ENCODE measurements at places on chromosomes 2 and 18.

DNA sequence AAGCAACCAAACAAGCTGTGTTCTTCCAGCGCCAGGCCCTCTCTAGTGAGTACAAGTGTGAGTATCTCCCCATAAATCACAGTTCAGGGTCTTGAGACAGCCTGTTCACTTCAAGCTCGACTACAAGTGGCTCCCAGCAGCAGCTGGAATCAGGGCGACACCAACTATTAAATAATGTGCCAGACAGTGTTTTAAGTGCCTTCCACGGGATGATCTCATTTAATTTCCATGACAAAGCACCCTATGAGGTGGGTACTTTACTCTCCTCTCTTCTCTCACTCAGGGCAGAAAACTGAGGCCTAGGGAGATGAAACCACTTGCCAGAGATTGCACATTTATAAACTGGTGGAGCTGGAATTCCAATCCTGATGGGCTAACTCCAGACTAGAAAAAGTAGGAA, 2.6 kb upstream of the FAM136A start:
- no peak for DNase-seq

DNA sequence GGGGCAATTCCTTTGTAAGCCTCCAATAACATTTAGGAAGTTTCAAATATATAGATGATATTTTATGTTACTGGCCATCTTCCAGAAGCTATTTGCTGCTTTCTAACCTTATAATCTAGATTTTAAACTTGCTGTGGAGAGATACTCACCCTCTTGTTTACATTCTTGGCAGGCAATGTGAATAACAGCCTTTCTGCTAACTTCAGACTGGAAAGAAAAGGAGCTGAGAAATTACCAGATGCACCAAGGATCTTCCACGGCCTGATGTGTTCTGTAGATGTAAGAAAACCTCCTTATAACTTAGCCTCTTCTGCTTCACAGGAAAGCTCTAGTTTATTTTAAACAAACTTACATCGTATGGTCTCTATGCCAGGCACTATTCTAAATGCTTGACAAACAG, 16.7 kb downstream of the REG1B start:
- no peak for DNase-seq

DNA sequence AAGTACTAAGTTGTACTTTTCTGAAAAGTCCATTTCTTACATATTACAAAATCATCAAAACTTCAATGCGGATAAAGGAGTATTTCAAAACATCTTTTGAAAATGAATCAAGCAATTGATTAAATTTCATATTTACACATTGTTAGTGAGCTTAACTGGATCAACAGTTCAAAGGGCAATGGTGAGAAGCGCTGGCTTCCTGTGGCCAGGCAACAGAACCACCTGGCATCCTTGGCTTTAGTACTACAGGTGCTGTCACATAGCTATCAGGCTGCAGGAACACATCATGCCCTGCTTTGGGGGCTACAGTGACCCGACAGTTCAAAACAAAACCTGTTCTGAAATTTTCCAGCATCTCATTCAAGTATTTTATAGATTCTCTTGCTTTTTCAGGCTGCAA, 59.2 kb downstream of the SMAD2 start:
- DNase-seq, result no peak

- no peak for DNase-seq
Observed at GRCh38 chr2:222102575-222103349, 196.0 kb downstream of the PAX3 start.

- no peak for DNase-seq
Observed at GRCh38 chr18:55486936-55487335, 101.1 kb downstream of the TCF4 start.

GRCh38 chr2:181165199-181165868, 184.9 kb downstream of the UBE2E3 start:
- DNase-seq, result no peak

- peak; percentile 19 for DNase-seq
Observed at GRCh38 chr2:63054841-63055225, 4.2 kb downstream of the OTX1 start.

- no peak for DNase-seq
Observed at GRCh38 chr2:132782176-132782783, 112.3 kb upstream of the LYPD1 start.

DNA sequence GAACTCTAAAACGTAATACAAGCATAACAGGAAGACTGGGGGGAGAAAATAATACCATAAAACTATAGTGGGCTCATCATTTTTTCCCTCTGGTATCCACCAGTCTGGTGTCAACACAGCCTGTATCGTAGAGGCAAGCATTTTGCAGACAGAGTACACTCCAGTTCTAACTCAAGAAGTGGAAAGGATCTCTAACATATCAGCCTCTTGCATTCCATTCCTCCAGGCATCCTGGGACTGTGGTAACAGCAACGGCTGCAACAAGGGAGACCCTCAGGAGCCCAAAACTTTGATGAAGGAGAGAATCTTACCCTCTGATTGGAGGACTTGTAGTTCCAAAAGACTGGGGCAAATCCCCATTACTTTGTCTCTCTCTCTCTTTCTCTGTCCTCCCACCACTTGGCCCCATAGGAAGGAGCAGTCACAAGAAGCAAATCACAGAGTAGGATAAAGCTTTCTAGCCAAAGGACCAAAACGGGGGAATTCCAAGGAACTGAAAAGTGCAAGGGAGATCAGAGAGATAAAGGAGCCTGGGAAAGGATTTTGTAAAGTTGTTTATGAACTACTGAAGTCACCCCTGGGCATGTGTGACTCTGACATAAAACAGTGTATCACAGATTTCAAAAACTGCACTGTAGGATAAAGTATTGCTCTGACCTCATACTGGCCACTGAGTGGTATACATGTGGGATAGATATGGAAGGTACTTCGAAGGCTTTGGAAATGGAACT, 11.9 kb downstream of the FRZB start:
- no peak for DNase-seq

- DNase-seq, result no peak
Observed at GRCh38 chr2:13821255-13821880, 811.1 kb upstream of the LRATD1 start.

- DNase-seq, result peak; percentile 65
Observed at GRCh38 chr18:70448588-70448987, 159.7 kb downstream of the SOCS6 start.

- DNase-seq, result no peak
Observed at GRCh38 chr18:10022365-10022764, 108.5 kb downstream of the VAPA start.

DNA sequence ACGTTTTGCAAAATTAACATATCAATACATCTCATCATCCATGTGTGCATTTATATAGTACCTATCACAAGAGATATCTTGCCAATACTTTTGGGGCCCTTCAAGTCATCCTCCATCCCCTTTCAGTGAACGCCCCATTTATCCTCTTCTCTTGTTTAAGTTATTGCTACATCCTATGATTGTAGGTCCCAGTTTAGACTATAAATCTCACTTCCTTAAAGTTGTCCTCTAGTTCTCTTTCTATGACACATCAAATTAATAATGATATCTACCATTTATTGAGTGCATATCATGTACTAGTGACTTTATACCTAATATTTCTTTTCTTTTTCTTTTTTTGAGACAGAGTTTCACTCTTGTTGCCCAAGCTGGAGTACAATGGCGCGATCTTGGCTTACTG, 28.8 kb upstream of the FBXO11 start:
- DNase-seq, result no peak

DNA sequence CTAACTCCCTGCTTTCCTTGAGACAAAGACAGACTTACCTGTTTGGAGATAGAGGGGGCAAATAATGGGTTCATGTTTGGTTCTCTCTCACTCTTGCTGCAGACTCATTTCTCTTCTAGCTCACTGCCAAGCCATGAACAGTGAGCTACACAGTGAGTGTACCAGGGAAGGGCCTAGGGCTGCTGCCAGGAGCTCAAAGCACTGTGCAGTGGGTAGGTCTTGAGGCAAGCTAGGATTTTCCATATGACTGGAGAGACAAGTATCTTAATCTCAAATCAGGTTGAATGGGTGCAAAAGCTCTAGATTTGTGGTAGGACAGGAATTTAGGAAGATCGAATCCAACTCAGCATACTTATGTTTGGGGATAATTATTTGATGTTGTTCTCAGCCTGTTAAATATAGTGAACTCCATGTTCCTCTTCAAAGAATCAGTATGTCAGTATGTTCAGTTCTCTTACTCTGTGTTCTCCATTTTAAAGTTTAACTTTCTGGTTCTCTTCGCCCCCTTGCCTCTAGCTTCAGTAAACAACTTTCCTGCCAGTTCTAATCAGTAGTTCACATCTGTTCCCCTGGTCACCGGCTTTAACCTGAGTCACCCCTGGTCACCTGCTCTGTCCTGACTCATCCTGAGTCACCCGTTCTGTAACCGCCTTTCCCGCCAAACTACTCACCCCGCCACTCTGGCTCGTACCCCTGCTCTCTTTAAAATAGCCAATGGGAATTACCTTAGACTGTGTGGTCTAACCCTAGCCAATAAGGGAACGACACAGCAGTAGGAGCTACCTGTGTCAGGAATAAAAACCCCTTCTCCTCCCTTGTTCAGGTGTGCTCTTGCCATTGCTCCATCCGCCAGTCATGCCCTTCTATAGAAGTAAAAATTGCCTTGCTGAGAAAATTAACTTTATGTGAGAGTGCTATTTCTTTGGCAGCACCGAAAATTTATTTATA, 21.9 kb downstream of the SLC25A52 start:
- DNase-seq, result no peak

DNA sequence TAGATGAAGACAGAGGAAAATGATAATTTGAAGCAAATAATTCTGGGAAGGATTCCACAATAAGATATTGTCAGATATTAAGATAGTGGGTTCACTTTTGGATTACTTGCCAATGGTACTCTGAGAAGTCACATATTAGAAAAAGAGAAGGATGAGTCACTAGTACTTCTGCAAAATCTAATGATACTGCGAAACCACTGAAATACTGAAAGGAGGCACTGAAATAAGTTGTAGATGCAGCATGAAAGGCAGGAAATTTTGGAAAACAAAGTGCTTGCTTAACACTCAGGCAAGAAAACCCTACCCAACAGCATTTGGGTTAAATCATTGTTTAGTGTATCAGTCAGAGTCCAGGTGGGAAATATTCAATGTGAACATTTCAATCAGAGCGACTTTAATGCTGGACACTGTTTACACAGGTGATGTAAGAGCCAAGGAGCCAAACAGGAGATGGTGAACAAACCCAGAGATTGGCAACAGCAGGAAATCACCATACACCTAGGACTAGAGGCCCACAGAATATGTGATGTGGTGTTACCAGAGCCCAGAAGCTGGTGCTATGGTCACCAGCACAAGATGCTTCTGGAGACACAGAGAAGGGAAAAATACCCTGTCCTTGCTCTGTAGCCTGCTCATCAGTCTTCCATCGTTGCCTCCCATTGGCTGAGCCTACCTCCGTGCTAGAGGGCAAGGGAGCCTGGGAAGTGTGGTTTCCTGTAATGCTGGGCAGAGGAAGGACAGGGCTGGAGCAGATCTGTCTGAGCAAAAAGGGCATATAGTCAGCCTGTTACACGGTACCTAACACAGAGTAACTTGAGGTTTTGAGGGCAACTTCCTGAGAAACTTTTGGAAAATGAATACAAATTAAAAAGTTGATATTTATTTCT, 204.7 kb upstream of the ITGA4 start:
- peak; percentile 60 for DNase-seq

DNA sequence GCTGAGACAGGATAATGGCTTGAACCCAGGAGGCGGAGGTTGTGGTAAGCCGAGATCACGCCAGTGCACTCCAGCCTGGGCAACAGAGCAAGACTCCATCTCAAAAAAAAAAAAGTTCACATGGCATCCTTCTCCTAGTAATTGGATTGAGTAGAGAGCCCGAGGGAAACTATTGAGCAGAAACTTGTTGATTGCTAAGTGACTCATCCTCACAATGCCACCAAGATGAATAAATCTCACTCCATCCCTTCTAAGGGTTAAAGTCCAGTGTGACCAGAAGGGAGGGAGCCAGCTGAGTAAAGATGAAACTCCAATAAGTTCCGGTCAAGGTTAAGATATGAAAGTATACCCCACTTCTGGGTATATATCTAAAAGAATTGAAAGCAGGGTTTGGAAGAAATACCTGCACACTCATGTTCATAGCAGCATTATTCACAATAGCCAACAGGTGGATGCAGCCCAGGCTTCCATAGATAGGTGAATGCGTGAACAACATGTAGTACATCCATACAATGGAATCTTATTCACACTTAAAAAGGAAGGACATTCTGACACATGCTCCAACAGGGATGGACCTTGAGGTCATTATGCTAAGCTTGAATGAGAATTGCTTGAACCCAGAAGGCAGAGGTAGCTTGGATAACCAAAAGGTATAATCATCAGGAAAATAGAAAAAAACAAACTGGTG, 13.0 kb upstream of the FHL2 start:
- no peak for DNase-seq

DNA sequence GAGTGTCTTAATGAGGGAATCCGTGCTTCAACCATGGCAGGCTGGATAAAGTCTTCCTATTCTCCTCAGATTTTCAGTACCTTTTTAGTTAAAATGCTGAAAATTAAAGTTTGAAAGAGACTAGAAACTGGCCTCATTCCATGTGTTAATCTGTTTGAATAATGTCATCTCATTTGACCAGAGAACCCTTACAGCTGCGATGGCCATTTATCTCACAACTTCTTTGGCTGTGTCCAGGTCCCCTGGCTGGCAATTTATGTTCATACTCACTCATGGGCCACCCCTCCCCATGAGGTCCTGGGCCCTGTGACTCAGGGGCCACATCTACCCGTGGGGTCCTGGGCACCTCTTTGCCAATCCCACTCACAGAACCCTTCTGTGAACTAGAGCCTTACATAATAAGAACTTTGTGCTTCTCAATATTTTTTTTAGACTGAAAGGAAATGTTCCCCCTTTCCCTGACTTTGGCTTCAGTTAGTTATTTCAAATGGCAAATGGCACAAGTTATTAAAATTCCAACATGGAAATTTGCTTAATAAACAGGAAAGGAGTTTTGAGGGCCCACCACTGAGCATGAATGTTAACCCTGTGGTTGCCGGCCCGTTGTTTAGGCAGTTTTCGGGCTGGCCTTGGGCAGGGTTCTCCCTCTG, 134.6 kb downstream of the UXS1 start:
- DNase-seq, result no peak

DNA sequence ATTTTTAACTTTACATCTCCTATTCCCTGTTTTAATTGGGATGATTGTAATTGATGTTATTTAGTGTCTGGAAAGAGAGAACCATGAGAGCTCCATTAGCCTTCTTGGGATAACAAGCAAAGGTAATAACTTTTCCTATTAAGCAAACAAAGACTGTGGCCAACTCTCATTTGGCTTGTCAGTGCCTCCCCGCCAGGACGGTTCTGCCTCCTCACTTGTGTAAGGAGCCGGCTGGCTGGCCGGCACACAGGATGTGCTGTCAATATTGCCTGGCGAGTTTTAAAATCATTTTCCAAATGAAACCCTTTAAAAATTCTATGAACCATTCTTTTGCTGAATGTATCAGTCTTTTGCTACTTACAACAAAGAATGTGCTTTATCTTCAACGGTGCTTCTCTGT, 898.3 kb downstream of the CPS1 start:
- DNase-seq, result no peak

Data from hematopoietic multipotent progenitor cell treated with erythropoietin and hydrocortisone succinate and interleukin-3 and kit ligand, for 4 days (in vitro differentiated cells).